MM.1S (cell line): ENCODE measurements at places on chromosomes 4 and X.

DNA sequence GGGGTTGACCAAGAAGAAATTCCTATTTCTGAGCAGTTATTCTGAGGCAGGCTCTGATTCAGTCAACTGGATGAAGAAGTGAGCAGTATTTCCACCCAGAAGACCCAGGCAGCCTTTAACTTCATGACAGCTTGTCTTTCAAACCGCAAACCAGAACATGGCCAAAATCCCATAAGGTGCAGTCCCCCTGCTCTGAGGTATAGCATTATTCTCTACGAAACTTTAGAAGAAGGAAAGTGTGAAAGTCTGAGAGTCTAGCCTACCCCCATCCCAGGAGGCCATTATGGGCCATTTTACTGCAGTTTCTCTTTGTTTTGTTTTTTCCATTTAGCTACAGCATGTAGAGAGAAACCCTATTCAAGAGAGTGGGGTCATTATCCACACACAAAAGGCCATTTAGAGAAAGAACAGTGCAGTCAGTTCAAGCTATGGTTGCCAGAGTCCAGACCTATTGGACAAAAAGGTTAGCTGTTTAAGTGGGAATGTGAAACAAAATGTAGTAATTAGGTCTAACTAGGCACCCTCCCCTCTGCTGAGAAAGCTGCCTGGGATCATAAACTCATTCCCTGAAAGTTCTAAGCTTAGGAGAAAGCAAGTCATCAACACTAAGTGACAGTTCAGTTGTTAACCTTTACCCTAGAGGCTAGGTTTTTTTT is 52.1 kb upstream of the RASGEF1B start:
- DNase-seq: no peak

DNA sequence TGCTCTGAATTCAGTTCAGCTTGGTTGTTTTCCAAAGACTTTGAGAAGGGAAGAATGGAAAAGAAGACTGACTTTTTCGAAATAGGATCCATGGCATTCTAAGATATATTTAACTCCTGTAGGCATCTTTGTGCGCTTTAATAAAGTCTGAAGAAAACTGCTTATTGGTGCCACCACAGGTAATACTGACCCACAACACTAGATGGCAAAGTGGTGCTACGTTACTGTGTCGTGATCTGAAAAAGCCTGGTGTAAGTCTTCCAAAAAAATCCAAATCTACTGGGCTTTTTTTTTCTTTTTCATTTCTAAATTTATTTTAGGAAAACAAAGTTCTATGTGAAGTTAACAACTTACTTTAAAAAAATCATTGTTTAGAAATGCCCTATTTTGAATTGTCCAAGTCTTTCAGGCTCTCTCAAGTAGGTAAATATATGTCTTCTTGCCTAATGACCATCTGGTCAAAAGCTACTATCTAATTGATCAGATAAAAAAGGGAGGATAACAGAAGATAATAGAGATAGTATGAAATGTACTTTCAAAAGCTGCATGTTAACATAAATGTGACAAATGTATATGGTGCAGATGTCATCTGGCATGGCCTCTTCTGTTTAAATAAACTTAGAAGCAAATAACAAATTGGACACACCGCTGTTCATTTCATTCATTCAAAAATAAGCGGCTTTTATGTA is 47.0 kb upstream of the MID1IP1 start:
- peak; percentile 48 for DNase-seq

GRCh38 chr4:139540161-139540560 is 15.9 kb downstream of the SETD7 start:
- DNase-seq: no peak

- no peak for DNase-seq
Measured at GRCh38 chr4:70793626-70794025, 46.1 kb downstream of the GRSF1 start.

GRCh38 chr4:145511913-145512522 is 30.4 kb downstream of the SMAD1 start:
- peak; percentile 20 for DNase-seq

DNA sequence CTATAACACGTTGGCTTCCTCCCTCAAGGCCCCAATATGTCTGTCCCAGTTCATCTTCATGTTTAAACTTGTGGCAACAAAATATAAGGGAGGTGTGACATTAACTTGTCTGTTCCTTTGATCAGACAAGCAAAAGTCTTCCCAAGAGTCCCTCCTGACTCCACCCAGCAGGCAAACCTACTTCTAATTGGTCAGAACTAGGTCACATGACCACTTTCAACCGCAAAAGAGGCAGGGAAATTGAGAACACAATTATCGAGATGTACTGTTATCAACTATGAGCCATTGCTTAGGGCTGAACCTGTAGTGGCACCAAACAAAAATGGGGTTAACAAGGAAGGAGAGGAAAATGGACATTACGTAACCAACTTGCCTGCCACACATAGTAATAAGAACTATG is 246.8 kb upstream of the TET2 start:
- DNase-seq: no peak

DNA sequence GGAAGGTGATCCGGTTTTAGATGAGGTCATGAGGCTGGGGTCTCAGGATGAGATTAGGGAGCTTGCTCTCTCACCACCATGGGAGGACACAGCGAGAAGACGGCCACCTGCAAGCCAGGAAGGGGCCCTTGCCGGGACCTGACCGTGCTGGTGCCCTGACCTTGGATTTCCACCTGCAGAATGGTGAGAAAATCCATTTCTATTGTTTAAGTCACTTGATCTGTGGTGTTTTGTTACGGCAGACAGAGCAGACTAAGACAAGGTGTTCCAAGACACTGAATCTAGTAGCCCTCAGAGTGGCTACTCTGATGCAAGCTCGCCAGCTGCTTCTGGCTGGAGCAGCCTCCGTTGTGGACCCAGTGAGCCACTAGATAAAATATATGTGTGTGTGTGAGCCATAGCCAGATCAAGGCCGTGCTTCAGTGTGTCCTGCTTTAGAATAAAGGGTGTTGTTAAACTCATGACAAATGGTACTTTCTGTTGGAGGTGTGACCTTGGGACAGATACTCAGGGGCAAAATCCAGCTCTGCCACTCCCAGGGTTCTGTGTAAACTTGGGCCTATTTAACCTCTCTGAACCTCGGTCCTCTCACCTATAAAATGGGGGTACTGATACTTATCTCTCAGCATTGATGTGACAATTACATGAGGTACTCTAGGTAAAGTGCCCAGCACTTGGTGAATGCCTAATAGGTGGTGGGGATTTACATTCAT is 67.9 kb upstream of the STX18 start:
- DNase-seq: no peak

GRCh38 chr4:154760895-154761294 is 17.1 kb downstream of the LRAT start:
- no peak for DNase-seq

GRCh38 chrX:65463550-65463949 is 71.0 kb downstream of the LAS1L start:
- no peak for DNase-seq

- no peak for DNase-seq
Measured at GRCh38 chrX:31808357-31808756, 736.5 kb upstream of the FTHL17 start.

- no peak for DNase-seq
Measured at GRCh38 chrX:133698298-133698697, 283.0 kb upstream of the GPC4 start.

DNA sequence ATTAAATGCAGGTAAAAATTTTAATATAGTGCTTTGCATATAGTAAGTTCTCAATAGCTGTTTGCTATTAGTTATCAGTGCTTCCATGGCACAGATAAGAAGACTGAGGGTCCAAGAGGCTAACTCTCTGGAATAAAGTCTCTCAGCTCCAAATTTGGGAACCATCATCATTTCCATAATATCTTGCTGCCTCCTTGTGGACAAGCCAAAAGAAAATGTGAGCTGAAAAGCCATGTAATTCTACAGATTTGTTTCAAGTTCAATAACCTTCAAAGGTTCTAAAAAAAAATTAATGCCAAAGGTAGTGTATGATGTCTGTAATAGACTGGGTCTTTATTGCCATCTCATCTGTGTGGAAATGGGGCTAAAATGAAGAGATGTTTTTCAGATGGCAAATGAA is 136.9 kb upstream of the VCX start:
- peak; percentile 8 for DNase-seq

DNA sequence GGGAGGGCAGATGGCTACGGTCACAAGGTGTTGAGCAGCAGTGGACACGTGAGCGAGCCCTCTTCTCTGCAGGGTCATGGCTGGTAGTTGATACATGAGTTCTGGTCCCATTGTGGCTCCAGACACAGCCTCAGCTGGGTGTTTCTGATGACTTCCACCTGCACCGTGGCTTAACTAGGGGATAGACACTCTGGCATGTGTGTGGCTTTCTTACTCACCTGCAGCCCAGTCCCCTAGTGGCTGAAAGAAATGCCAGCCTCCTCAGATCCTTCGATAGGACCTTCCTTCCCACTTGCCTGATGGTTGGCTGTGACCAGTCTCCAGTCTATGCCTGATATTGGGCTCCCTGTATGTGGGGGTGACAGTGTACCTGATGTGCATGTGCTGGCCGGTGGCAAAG is 5.0 kb downstream of the GPR78 start:
- peak; percentile 15 for DNase-seq

GRCh38 chr4:6693231-6694176 is at the start of gene S100P:
Gene S100P, plus strand, starts transcription at chr4:6693878. Its CDS starts 55 bp downstream, at chr4:6693933.
- DNase-seq: no peak

GRCh38 chr4:38160487-38161207 is 200.4 kb downstream of the PTTG2 start:
- no peak for DNase-seq

GRCh38 chr4:11497972-11498371 is 69.3 kb upstream of the HS3ST1 start:
- no peak for DNase-seq

GRCh38 chr4:168651374-168651773 is 154.5 kb downstream of the PALLD start:
- DNase-seq: no peak

GRCh38 chr4:43882470-43882869 is 566.1 kb downstream of the KCTD8 start:
- no peak for DNase-seq

DNA sequence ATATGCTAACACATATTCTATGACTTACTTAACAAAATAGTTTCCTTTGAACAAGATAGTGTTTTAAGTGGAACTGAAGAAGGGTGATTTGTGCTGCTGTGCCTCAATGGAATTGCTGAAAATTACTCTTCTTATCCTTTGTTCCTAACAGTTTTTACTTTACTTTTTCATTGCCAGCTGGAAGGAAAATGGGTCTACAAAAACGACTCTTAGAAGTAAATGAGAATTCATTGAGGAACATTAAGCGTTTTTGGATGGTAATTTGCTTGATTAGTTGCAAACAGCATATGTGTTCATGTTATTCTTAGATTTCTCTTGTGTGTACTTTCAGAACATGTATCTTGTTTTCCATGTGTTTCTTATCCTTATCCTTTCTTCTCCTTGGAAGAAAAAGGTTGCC is 170.4 kb upstream of the VEGFC start:
- no peak for DNase-seq

- no peak for DNase-seq
Measured at GRCh38 chrX:25663701-25664100, 474.4 kb upstream of the MAGEB18 start.

GRCh38 chrX:32644476-32645245 is 566.7 kb downstream of the DMD start:
- no peak for DNase-seq

GRCh38 chrX:69313617-69314290 is 148.5 kb upstream of the PJA1 start:
- DNase-seq: no peak

DNA sequence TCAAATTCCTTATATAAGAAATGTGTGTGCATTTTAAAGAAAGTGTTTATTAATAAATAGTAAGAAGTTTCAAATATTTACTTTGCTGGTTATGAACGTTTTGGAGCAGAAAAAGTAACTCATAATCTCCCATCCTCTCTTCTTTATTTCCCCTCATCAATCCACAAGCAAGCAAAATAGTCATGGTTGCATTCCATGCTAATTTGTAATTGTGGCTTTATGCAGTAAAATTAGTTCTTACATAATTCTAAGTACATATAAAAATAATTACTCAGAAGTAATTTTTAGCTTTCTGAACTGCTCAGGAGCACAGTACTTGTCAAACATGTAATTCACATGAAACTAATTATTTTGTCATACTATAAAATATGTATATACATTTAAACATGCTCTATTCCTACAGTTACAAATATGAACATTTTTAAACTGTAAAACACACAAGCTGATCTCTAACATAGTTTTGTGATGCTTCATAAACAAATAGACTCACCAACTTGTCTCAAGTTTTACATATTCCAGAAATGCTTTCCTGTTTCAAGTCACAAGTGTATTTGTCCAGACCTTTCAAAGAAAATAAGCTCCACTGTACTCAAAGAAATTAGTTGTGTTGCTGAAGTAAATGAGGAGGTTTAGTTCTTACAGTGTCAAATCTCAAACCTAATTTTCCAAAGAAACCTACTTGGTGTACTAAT is 218.9 kb downstream of the PABPC4L start:
- no peak for DNase-seq

GRCh38 chr4:186698028-186698427 is 25.6 kb downstream of the FAT1 start:
- DNase-seq: no peak

DNA sequence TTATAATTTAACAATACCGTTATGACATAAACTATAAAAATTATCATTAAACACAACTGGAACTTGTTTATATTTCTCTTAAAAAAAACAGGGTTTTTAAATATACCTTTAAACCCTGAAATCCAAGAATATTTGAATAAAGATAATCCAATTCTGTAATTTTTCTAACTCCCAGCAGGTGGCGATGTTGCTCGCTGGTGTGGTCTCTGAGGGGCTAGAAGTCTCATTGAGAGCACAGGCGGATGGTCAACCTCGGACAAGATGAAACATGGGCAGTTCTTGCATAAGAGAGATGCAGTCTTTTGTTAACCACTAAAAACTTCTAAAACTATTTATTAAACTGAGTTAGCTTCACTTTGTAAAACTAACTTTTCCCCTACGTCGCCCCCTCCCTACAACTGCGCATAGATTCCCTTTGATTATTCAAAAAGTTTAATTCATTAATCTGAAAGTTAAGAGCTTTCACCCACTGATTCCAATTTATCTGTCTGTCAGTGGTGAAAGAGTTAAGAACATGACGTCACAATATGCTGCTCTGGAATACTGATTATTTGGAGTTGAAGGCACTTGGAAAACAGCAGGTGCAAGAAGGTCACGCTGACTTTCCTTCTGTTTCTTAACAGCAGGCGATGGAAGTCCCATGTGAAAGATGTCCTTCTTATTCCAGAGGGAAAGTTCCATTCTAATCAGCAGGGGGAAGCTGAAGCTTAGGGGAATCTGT is 29.5 kb downstream of the DMP1 start:
- DNase-seq: peak; percentile 49

DNA sequence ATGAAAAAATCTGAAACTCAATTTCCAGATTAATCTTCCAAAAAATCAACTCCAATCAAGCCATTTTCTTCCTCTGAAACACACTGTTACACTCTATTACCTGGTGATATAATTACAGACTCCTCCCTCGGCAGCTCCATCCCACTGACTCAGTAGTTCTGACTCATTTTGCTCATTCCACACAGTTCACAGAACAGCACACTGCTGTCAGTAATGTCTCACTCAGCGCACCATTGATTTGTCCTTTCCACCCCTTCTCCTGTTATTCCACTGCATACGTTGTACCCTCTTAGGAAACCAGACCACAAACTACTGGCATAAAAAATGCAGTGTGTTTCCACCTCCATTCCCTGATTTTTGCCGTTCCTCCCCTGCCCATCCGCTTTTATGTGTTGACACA is 212.7 kb downstream of the SLIT2 start:
- no peak for DNase-seq
